Central memory CD4-positive, alpha-beta T cell (primary cell): ENCODE measurements at places on chromosomes 7 and 10.

- DNase-seq, result peak; percentile 29
These were observed 4.6 kb downstream of the ITGB1 start for GRCh38 chr10:32953277-32953927.

- DNase-seq, result no peak
These were observed 25.3 kb downstream of the EPHB4 start for GRCh38 chr7:100801833-100802568.

GRCh38 chr10:131644289-131644688 is 256.5 kb upstream of the PPP2R2D start:
- no peak for DNase-seq

DNA sequence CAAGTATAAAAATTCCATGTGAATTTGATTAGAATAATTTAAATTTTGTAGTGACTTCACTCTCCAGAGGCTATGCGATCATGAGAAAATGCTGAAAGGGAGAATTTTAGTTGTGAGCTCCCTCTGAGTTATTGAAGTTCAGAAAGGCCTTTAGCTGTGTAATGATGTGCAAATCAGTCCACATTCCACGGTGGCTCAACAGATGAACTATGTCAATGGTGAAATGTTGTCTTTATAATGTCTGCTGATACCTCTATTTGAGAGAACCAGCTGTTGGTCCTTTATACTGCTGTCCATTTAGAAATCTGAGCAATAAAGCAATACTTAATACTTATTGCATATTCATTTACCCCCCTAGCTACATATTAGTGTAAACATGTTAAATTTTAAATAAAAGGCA is 7.1 kb upstream of the ITGB8 start:
- no peak for DNase-seq

GRCh38 chr7:78052112-78052511 is 253.5 kb downstream of the PHTF2 start:
- DNase-seq, result no peak

DNA sequence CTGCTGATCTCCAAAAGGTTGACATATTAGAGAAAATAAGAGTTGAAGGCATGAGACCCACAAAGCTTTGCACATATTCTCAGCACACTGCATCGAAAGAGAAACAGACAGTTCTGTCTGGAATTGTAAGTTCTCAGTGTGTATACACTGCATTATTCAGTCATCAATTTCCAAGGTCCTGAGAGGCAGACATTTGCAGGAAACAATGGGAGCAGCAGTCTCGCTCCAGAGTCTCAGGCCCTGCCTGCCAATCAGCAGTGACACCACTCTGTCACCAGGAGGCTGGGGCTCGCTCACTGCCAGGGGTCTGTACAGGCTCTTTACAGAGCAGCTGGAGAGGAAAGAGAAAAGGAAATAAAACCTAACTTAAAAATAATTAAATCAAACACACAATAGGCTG is 36.3 kb downstream of the JAZF1 start:
- no peak for DNase-seq

GRCh38 chr7:20340839-20341238 is 10.1 kb downstream of the ITGB8 start:
- DNase-seq, result no peak

- DNase-seq, result peak; percentile 61
These were observed 919 bp downstream of the MAFK start for GRCh38 chr7:1531263-1531978.

- DNase-seq, result no peak
These were observed 34.5 kb downstream of the TSPAN14 start for GRCh38 chr10:80488539-80489066.

GRCh38 chr10:22638863-22639262 is 75.5 kb downstream of the PIP4K2A start:
- no peak for DNase-seq

DNA sequence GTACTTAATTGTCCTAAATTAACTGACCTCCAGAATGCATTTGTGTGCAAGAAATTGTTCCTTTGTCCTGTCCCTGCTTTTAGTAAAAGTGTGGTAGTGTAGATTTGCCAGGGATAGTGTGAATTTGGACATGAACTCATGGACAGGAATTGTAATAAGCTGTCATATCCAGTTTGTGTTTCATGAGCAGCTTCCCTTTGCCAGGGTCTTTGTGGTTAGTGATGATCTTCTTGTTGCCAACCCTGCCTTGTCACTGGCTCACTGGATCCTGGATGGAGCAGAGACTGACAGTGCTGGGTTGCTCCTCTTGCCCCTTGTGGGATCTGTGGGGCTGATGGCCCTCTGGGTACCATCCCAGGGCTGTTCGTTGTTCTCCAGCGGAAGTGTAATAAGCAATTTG is 110.1 kb downstream of the CCNY start:
- DNase-seq, result no peak

DNA sequence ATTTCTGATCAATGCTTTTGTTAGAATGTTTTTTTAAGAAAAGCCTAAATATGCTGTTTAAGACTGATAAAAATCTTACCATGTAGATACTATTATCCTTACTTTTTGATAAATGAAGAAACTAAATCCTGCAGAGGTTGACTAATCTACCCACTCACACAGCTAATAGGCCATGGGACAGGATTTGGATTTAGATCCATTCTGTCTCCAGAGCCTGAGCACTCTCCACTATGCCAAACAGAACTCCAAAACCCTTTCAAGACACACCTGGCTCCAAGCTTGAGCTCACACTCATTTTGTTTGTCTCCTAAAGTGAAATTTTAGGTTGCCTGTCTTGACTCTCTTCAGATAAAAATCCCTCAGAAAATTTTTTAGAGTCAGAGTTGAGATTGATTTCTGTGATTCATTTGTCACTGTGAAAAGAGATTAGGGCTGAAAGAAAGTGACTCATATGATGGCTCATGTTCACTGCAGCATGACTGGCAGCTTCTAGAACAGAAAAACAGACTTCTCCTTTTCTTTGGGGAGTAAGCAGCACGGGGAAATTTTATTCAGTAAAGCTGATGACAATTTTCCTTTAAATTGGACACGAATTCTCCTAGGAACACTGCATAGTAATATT is 132.3 kb upstream of the POT1 start:
- no peak for DNase-seq

DNA sequence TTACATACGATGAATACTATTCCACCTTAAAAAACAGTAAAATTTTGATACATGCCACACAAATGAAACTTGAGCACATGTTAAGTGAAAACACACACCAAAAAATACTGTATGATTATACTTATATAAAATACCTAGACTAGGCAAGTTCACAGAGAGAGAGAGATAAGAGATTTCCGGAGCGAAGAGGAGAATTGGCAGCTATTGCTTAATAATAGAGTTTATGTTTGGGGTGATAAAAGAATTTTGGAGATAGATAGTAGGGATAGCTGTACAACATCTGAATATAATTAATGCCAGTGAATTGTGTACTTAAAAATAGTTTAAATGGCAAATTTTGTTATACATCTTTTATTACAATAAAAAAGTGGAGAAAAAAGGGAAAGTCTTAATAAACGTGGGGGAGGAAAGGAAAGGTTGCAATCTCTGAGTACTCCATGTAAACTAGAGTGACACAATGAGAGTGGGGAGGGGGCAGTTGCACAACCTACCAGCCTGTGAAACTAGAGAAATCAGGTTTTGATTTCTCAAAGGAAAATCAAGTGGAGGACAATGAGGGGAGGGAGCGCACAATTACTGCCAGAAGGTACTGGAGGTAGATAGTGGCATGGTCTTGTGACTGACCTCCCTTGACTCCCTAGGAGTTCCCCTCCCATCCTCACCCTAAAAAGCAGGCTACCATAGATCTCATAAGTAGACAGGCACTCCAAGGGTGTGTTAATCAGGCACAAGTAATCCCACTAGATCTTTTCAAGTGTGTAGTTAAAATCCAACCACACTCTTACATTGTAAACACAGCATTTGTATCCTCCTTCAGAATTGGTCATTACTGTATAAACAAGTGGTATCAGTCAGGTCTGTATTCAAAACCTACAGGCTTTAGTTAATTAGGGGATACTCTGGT is 31.6 kb upstream of the ANK3 start:
- DNase-seq, result no peak

DNA sequence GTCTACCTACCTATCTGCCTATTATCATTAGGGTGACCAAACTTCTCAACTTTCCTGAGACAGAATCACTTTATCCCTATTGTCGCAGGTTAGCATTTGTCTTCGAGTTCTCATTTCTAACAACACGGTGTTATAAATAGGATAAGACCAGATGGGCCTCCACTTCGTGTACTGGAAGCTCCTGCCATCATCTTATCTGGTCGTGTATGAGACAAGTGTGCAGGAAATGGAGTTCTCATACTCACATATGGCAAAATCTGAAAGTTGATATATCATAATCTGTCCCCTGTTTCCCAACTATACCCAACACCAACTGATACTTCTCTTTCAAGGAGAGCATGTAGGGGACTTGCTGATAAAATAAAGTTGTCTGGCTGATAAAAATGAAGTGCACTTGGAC is 287.4 kb upstream of the FOXK1 start:
- DNase-seq, result no peak

DNA sequence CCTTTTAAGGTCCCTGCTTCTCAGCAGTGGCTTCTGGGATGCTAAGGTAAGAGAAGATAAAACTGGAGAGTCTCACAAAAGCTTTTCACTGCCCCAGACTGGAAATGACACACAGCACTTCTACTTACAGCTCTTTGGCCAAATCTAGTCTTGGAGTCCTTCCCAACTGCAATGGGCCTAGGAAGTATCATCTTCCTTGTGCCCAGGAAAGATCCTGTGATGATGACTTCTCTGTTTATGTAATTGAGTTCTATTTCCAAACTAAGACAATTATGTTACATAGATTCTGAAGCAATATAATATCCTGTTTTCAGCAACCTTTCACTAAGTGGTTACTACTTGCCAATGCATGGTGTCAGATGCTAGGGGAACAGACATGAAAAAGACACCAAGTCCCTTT is 234.1 kb downstream of the PTEN start:
- no peak for DNase-seq

DNA sequence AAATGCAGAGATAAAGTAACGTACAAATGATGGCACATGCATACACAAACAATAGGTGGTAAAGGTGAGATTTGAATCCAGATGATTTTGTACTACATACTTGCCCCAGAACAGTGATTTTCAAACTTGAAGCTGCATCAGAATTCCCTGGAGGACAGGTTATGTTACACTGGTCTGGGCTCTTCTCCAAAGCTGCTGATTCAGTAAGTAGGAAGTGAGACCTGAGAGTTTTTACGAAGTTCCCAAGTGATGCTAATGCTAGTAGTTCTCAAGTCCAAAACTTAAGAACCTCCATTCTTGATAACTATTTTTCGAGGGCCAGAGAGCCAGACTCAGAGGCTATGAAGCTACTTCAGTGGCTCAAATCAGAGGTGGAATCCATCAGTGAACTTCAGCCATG is 159.0 kb upstream of the POM121L12 start:
- DNase-seq, result no peak

DNA sequence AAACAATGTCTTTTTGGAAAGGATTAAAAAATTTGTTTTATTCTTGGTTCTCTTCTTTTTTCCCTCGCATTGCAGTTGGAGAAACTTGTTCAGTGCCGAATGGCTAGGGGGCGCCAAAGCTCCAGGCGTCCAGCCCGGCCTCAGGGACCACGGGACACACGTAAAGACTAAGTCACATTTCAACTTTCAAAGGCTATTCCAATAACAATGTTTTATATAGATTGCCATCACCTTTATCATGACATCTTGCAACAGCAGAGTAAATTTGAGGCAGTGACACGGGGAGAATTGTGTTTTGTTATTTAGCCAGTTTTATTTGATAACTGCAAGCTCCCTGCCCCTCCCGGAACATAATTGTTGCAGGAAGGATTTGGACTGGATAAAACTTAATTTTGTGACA is 2.2 kb upstream of the IGFBP3 start:
- DNase-seq, result peak; percentile 31

DNA sequence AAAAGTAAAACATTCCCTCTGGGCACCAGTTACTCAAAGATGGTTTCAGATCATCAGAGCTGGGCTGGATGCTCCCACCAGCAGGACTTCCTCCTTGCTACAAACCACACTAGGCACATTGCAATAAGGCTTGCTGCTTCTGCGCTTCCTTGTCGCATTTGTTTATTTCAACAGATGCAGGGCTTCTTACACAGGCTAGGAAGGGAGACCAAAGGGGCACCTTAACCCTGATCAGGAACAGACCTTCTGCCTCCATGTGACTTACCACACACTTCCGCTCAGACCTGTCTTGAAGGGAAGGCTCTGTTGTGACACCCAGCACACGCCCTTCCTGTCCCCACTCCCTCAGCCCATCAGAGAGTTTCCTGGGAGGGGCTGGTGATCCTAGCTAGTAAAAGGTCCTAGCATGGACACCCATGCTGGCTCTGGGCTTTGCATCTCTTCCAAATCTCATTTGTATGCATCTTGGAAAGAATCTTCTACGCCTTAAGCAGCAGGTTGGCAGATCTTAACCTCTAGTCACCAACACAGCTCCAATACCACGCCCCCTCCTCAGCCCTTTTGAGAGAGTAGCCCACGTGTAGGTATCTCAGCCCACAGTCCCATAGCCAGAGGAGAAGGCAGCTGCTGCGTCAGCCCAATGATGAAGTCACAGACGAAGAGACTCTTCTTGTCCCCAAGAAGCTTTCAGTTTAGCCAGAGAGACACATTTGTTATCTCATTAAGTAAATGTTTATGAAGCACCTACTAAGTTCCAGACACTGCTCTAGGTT is 47.1 kb upstream of the SVIL start:
- peak; percentile 87 for DNase-seq

- no peak for DNase-seq
These were observed 128.9 kb upstream of the GAD2 start for GRCh38 chr10:26087666-26088065.

GRCh38 chr7:36129048-36129534 is 24.0 kb upstream of the EEPD1 start:
- DNase-seq, result no peak

DNA sequence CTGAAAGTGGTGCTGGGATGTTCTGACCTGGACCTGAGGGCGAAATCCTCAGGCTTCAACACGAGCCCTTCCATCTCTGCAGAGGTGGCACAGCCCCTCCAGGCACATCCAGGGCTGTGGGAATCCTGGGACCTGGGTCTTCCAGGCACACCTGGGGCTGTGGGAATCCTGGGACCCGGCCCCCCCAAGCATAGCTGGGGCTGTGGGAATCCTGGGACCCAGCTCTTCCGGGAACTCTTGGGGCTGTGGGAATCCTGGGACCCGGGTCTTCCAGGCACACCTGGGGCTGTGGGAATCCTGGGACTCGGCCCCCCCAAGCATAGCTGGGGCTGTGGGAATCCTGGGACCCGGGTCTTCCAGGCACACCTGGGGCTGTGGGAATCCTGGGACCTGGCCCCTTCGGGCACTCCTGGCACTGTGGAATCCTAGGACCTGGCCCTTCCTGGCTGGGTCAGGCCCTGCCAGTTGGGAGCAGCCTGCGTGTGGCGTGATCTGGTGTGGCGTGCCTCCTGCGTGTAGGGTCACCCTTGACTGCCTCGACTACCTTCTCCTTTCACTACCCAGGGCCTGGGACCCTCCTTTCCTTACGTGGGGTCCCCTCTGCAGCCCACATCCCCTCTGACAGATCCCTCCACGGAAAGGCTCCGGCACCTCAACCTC is 124.0 kb downstream of the WDR37 start:
- DNase-seq, result no peak

- DNase-seq, result no peak
These were observed at the start of gene SLIT1 for GRCh38 chr10:97185326-97186058. SLIT1 (minus strand) TSS chr10:97185959; CDS start chr10:97185674, 285 bp downstream.

- DNase-seq, result no peak
These were observed 1183.2 kb upstream of the CELF2 start for GRCh38 chr10:9834434-9834833.

GRCh38 chr7:135342887-135343286 is 109.2 kb downstream of the STRA8 start:
- DNase-seq, result no peak

GRCh38 chr7:24290004-24290641 is 6.1 kb downstream of the NPY start:
- DNase-seq, result peak; percentile 19

GRCh38 chr7:4204513-4205165 is 477.5 kb upstream of the FOXK1 start:
- DNase-seq, result peak; percentile 52
